Stimulated activated CD4-positive, alpha-beta T cell treated with anti-CD3 and anti-CD28 coated beads, Interleukin-4, amount 100 ng/mL, for 48 hours (primary cell): ENCODE measurements at places on chromosomes 12 and 14.
A peak's percentile ranks its signal among the peaks of the same experiment; 100 is the strongest.

DNA sequence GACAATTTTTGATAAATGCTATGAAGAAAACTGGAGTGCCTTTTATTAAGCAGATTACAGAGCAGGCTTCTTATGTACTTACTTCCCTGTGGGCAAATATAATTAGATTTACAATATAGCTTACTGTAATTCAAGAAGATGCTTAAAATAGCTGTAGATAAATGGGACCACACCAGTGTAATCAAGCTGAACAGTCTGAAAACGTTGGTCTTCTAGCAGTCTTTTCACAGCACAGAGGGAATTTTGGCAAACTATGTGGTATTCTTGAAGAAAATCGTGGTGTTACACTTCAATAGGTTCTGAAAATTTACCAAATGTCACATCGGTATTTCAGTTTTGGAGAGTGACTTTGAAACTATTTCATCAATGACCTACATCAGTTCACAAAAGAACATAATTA, 47.7 kb downstream of the SLC16A7 start:
- DNase-seq, result no peak

GRCh38 chr14:59281609-59282377, 93.3 kb downstream of the DAAM1 start:
- DNase-seq, result no peak

- no peak for DNase-seq
Observed at GRCh38 chr12:95143621-95144205, 70.3 kb upstream of the NR2C1 start.

- no peak for DNase-seq
Observed at GRCh38 chr14:75184492-75184891, 8.1 kb upstream of the TMED10 start.

- no peak for DNase-seq
Observed at GRCh38 chr12:124503305-124503704, 64.1 kb downstream of the NCOR2 start.

DNA sequence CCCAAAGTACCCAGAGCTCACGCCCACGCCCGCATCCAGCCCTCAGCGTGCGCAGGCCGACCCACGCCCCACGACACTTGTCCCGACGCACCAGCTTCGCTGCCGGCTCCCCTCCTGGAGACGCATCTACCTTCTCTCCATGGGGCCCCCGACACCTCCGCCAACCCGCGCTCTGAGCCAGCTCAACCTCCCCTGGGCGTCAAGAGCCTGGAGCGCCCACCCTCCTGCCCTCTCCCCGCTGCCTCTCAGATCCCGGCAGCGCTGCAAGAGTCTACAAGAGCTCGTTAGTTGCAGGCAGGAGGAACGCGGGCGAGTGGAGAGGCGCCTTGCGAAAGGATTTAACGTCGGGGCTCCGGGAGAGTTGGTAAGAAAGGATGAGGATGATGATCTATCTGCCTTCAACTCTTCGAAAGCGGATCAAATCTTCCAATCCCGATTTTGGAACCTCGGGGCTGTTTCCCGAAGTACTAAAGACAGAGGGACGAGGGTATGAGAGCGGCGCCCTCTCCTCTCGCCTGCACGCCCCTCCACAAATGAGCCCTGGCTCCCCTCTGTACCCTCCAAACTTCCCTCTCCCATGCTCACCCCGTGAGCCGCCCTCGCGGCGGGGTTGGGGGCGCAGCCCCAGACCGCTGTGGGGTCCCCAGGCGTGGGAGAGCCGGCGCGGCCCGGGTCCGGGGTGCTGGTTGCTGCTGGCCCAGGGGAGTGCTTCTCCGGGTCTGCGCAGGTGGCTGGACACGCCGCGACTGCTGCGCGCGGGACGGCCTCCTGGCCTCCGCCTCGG, 979 bp downstream of the LTBP2 start:
- no peak for DNase-seq

DNA sequence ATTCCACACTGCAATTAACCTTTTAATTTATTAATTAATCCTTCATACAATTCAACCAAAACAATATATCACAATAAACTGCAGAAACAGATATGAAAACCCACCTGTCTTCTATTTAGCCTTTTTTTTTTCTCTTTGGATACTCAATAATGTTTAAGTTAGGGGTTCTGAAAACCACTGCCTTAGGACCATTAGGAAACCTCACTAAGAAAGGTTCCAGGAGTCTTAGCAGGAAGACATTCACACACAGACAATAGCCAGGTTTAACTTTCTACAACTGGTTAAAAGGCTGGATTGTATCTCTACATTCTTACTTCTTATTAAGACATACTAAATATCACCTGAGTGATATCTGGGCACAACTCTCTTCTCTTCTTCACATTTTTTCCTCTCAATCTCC, 3.3 kb downstream of the SEC23A start:
- no peak for DNase-seq

DNA sequence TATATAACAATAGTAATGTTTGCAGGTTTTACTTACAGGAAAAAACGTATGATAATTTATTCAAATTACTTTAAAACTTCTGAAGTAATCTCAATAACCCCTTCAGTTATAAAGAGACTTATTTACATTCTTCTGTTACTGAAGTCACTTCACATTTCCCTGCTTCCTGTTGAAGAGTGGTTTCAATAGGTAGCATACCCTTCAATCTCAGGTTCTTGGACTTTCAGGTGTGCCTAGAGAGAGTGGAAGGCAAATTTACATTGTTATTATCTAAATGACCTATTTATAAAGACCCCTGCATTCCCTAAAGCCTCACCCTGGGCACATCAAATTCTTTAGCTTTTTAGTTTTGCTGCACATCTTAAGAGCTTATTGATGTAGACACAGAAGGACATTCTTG, 137.6 kb upstream of the AEBP2 start:
- DNase-seq, result no peak

DNA sequence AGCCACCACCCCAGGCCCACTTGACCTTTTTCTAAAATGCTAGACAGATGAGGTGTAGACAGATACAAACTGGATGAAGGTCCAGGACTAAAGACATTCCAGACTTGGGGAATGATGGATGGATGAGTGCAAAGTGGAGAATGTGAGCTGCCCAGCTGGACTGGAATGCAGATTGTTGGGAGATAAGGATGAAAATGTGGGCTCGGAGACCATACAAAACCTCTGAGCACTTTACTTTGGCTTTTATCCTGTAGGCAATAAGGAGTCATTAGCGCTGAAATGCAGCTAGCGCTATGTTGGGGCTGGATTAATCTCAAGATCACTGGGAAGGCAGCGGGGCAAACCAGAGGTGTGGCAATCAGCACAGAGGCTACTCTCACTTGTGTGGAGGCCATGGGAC, 64.7 kb upstream of the GNPNAT1 start:
- no peak for DNase-seq

- DNase-seq, result no peak
Observed at GRCh38 chr12:43337571-43338444, 214.2 kb downstream of the ADAMTS20 start.

DNA sequence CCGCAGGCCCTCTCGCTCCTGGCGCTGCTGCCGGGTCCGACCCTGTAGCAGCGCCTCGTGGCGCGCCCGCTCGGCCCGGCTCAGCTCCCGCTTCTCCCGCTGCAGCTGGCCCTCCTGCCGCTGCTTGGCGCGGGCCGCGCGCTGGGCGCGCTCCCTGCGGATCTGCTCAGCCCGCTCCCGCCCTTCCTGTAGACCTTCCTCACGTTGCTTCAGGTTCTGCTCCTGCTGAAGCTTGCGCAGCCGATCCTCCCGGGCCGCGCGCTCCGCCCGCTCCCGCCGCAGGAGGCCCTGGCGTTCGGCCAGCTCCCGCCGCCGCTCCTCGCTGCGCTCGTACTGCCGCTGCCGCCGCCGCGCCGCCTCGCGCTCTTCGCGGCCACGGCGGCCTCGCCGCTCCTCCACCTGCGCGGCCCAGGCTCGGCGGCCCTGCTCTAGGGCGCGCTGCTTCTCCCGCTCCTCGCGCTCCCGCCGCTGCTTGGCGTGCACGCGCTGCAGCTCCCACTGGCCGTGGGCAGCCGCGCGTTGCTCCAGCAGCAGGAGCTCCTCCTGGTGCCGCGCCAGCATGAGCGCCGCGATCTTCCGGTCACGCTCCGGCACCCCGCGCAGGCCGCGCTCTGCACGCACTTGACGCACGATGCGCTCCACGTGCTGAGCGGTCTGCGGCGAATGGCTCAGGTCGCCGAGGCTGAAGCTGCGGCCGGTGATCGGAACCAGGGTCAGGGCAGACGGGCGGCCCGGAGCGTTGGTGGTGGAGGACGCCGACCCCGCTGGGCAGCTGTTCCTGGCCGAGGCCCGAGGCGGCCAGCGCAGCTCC, 2.4 kb downstream of the CCDC177 start:
- DNase-seq, result no peak

GRCh38 chr14:74014299-74014698, 4.8 kb downstream of the ENTPD5 start:
- no peak for DNase-seq

GRCh38 chr12:73308747-73309146, 1036.6 kb downstream of the TRHDE start:
- no peak for DNase-seq

GRCh38 chr12:904010-904414, 45.5 kb downstream of the RAD52 start:
- no peak for DNase-seq

GRCh38 chr14:34912182-34912581, 37.0 kb upstream of the BAZ1A start:
- DNase-seq, result no peak

GRCh38 chr12:67541625-67541991, 106.9 kb upstream of the DYRK2 start:
- DNase-seq, result no peak

GRCh38 chr12:49301760-49302159, 6.8 kb downstream of the PRPH start:
- peak; percentile 43 for DNase-seq

DNA sequence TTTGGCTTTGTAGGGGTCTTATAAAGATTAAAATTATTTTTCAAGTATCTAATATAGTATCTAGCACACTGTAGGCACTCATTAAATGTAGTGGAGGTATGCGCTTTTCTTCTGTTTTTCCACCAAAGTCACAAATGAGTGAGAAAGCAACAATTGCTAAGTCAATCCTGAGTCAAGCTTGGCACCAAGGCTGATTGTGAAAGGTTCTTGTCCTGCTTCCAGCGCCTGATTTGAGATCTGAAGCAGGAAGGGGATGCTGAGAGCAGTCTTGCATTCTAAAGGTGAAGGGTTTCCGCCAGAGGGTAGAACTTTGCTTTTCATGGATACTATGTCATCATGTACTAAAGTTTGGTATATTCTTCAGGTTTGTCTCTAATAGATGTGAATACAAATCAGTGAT, 64.9 kb upstream of the DAAM1 start:
- no peak for DNase-seq

GRCh38 chr14:24846261-24846660, 203.7 kb downstream of the STXBP6 start:
- DNase-seq, result no peak

DNA sequence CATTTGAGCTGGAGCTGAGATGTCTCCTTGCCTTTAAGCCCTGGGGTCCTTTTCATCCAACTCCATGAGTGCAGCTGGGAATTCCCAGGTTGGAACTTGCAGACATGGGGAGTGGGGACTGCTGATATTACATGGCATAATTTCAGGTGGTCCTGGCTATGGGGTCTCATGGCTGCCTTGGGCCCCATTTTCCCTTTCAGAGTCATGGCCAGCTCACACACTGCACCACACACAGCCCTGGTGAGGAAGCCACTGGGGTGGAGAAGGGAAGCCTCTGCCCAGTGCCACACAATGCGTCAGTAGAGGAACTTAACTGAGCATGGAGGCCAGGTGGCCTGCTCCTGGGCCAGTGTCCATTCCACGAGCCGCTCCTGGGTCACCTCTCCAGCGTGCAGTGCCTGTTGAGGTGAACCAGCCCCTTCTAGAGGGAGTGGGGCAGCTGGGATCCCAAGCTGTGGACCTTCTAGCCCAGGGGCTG, 17.3 kb upstream of the KRT86 start:
- DNase-seq, result no peak

DNA sequence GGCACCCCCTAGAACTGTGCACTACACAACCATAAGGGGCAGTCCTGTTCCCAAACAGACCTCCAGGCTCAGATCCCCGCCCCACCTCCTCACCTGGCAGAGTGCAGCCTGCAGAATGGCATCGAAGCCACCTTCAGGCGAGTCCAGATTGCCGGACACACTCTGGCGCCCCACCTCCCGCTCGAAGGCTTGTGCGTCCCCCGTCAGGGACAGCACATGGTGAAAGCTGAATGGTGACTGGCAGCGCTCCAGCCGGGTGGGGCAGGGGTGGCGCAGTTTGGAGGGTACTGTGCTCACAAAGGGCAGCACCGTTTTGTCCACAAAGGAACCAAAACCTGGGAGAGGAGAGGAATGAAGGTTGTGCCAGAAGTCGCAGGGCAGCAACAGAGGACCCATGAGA, 10.6 kb downstream of the ITGB7 start:
- DNase-seq, result no peak

DNA sequence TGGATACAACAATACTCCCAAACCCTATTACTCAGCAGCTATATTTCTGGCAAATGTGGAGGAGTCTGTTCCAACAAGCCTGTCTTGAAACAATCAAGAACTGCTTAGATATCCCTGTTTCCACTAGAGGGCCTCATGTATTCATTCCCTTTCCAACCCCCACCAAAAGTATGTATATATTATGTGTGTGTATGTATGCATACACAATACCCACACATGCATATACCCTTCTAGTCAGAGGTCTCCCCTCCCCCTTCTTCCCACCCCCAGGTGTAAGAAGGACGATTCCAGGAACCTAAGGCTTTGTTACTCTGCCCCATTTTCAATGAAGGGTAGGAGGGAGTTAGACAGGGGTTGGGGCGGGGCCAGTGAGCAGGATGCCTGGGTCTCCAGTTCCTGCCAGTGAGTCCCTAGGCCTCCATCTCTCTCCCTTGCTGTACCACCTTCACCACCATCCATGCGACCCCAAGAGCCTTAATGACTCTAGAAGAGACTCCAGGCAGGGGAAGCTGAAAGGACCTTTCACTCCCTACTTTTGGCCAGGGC, at the start of gene DGKA:
TSS of gene DGKA (plus strand) at position 392 of the 546 bp plus-strand sequence. CDS start 5,342 bp downstream, outside the sequence.
- peak; percentile 75 for DNase-seq

GRCh38 chr12:89765959-89766824, 57.6 kb upstream of the ATP2B1 start:
- DNase-seq, result no peak

GRCh38 chr12:51529651-51529970, 61.4 kb upstream of the SCN8A start:
- DNase-seq, result no peak

GRCh38 chr12:252636-253035, 10.0 kb downstream of the SLC6A13 start:
- DNase-seq, result no peak

DNA sequence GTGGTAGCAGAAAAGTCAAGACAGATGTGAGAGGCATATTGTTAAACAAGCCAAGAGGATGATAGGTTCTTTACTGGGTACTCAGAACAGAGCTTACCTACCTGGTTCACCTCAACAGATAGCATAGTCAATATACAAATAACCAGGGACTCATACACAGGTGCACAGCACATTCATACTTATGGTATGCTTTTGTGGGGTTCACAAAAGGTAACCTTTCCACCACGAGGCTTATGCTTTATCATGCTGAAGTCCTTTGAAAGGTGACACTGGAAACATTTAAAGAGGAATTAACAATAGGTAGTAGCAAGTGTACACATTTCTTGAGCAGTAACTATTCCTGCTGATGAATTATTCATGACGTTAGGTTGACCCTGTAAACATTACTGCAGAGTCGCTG, 42.2 kb upstream of the MBIP start:
- DNase-seq, result no peak

- DNase-seq, result no peak
Observed at GRCh38 chr12:81441629-81442028, 317.5 kb downstream of the PPFIA2 start.

GRCh38 chr14:50010752-50011151, 105.6 kb downstream of the VCPKMT start:
- no peak for DNase-seq

GRCh38 chr12:109127533-109128242, 11.3 kb downstream of the ACACB start:
- no peak for DNase-seq

GRCh38 chr14:87042354-87042753, 950.6 kb downstream of the GALC start:
- no peak for DNase-seq
